ENCODE measurements at places on chromosomes 7 and 10.

GRCh38 chr7:129655811-129656210 is 44.3 kb downstream of the NRF1 start:
- no peak for DNase-seq

GRCh38 chr7:38839851-38840250 is 69.1 kb downstream of the VPS41 start:
- no peak for DNase-seq

GRCh38 chr10:11626071-11626470 is 14.6 kb upstream of the USP6NL start:
- DNase-seq = no peak

DNA sequence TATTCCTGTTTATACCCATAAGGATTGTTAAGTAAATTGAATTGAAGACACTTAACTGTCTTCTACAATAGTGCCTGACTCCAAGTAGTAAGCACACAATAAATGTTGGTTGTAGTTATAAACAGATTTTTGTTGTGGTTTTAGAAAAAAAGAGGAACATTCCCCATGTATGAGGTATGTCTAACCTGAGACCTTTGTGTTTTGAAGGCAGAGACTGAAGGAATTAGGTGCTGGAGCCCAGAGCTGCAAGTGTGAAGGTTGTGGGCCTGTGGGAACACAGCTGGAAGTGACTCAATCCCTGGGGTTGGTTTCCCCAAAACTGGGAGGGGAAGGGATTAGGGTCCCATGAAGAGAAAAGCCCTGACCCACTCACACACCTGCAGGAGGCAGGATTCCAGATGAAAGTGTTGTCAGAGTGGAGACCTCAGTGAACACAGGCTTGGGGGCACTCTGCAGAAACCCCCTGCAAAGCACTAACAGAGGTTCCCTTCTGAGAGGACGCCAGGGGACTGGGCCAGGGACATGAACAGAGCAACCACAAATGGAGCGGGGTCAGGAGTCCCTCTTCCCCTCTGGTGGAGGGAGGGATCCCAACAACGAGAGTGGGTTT is 265.1 kb upstream of the KLF14 start:
- DNase-seq = no peak

DNA sequence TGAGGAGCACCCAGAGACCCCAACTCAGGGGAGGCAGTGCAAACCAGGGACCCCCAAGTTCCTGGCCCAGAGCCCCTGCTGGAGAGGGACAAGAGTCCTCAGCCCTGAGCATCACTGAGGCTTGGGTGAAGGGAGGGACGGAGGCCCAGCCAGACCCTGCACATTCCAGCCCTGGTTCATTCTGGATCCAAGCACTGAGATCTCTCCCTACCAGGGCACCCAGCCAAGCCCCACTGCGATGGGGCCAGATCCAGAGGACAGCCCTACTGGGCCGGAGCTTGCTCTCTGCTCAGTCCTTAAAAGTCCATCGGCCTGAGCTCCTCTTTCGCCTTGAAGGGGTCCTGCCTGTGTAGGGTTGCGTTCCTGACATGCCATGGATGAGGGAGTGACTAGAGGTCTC is 40.5 kb upstream of the RABGEF1 start:
- DNase-seq = no peak

DNA sequence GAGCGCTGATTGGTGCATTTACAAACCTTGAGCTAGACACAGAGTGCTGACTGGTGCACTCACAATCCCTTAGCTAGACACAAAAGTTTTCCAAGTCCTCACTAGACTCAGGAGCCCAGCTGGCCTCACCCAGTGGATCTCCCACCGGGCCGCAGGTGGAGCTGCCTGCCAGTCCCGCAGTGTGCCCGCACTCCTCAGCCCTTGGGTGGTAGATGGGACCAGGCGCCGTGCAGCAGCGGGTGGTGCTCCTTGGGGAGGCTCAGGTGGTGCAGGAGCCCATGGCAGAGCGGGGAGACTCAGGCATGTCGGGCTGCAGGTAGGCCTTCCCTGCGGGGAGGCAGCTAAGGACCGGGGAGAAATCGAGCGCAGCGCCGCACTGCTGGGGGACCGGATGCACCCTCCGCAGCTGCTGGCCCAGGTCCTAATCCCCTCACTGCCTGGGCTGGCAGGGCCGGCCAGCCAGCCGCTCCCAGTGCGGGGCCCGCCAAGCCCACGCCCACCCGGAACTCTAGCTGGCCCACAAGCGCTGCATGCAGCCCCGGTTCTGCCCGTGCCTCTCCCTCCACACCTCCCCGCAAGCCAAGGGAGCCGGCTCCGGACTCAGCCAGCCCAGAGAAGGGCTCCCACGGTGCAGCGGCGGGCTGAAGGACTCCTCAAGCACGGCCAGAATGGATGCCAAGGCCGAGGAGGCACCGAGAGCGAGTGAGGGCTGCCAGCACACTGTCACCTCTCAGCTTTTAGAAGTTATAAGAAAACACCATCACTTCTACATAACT is 128.9 kb downstream of the ZNF438 start:
- no peak for DNase-seq

GRCh38 chr10:15464381-15464780 is 93.3 kb upstream of the FAM171A1 start:
- DNase-seq = no peak

GRCh38 chr7:74101061-74101681 is 17.6 kb downstream of the LIMK1 start:
- DNase-seq = no peak

GRCh38 chr7:127798023-127798422 is 146.0 kb downstream of the SND1 start:
- no peak for DNase-seq

- DNase-seq = no peak
Observed at GRCh38 chr10:105952153-105952552, 1212.4 kb downstream of the SORCS1 start.

GRCh38 chr7:42661312-42661711 is 250.6 kb downstream of the C7orf25 start:
- DNase-seq = no peak

- no peak for DNase-seq
Observed at GRCh38 chr7:155831807-155832524, 19.7 kb upstream of the SHH start.

GRCh38 chr10:110759523-110759922 is 112.2 kb upstream of the PDCD4 start:
- no peak for DNase-seq

DNA sequence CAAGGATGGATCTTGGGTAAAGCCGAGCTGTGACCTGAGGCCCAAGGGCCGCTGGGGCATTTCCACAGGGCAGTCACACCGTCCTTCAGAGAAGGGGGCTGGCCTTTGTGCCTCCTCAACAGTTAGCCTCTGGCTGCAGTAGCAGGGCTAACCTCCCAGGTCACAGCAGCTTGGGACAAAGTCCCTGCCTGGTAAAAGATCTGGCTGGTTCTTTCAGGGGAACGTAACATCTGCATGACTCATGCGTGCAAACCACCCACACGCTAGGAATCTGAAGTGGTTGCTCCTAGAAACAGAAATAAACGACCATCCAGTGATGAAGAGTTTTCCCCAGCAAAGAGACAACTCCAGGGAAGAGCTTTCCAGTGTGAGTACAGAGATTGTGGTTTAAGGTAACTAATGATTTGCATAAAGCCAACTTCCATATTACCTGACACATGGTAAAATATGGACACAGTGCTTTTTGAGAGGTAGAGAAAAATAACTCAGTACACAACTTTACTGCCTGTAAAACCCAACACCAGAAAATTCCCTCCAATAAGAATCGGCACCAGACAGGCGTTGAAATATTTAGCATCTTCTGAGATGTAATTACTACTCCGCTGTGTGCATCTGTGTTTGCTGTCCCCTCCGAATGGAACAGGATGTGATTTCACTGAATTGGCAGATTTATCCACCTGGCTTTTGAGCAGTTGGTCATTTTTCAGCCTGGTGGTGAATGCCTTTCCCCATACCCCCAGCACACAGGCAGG is 84.9 kb upstream of the ADRB1 start:
- no peak for DNase-seq

- DNase-seq = no peak
Observed at GRCh38 chr10:61284222-61284890, 168.8 kb downstream of the TMEM26 start.

GRCh38 chr10:34024693-34025425 is 690.4 kb upstream of the NRP1 start:
- DNase-seq = no peak

DNA sequence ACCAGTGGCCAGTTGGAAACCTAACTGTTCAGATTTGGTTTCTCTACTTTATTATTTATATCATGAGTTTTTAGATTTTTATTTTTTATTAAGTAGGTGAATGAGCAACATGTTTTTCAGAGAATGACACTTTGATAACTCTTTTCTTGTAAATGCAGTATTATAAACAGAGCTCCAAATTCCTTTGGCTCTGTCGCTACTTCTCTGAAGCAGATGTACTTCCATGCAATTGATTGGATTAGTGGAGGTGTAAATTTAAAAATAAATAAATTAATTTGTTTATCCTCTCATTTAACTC is 34.3 kb upstream of the ICA1 start:
- no peak for DNase-seq

- DNase-seq = no peak
Observed at GRCh38 chr10:114504769-114505579, 100.7 kb upstream of the AFAP1L2 start.

Measured in T-cell (primary cell).